Kidney epithelial cell (primary cell): ENCODE measurements at places on chromosomes 3 and 15. TPM values are rescaled to one million over a fixed set of nuclear protein-coding genes. Genes with fewer than 3 reads are reported as not detected.

The ITIH3 gene
- total RNA-seq, result not detected in 2 replicates

The TNFAIP8L3 gene
- total RNA-seq, result 0.89 and 0.92 TPM in 2 replicates

The UBAP1L gene
- total RNA-seq, result 0.68 and 1.2 TPM in 2 replicates

The P2RY14 gene
- total RNA-seq, result not detected in 2 replicates

The STX19 gene
- not detected in 2 replicates for total RNA-seq

The LCTL gene
- total RNA-seq, result 0.68 TPM in 1 of 2 replicates, not detected in the other

The MUSTN1 gene
- total RNA-seq, result not detected in 2 replicates

The ALDH1L1 gene
- total RNA-seq, result 1.0 and 1.2 TPM in 2 replicates

The NME9 gene
- not detected in 2 replicates for total RNA-seq

The FBXO40 gene
- under 0.01 TPM in 1 of 2 replicates, not detected in the other for total RNA-seq

The AP3B2 gene
- 0.54 and 0.75 TPM in 2 replicates for total RNA-seq
